Renal cortex interstitium (tissue), 15 donors: ENCODE measurements at places on chromosomes 5 and 9. TPM values are rescaled to one million over a fixed set of nuclear protein-coding genes. Genes with fewer than 3 reads are reported as not detected.

IFNA2 gene
- polyA plus RNA-seq: not detected

CNTFR gene
- 49.5 TPM for polyA plus RNA-seq

QRFP gene
- 0.57 TPM for polyA plus RNA-seq

MAPK9 gene
- polyA plus RNA-seq: 37.3 TPM

IRX2 gene
- polyA plus RNA-seq: 29.6 TPM

XPA gene
- 41.8 TPM for polyA plus RNA-seq

NCBP1 gene
- polyA plus RNA-seq: 49.8 TPM

F2RL1 gene
- 32.4 TPM for polyA plus RNA-seq

GRCh38 chr9:35519692-35520363 lies 29.9 kb downstream of the RUSC2 start:
- no peak for DNase-seq

DNA sequence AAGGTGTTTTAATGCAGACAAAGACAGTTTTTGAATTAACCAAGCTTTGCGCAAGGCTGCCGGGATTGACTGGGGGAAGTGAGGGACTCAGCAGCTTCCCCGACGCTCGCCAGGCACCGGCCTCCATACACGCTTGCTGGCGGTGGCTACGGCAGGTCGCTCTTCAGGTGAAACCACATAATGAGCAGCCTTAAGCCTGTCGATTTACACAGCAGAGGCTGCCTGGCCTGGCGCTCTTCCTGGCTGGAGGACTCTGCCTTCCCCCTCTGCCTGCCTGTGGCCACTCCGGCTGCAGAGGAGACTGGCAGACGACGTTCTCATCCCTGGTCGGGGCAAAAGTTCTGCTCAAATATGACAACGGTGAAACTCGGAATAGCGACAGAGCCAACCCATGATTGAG lies 9.0 kb upstream of the NOTCH1 start:
- DNase-seq: no peak

- DNase-seq: peak; percentile 24
Observed at GRCh38 chr5:110625376-110625999, 101.0 kb downstream of the TMEM232 start.

DNA sequence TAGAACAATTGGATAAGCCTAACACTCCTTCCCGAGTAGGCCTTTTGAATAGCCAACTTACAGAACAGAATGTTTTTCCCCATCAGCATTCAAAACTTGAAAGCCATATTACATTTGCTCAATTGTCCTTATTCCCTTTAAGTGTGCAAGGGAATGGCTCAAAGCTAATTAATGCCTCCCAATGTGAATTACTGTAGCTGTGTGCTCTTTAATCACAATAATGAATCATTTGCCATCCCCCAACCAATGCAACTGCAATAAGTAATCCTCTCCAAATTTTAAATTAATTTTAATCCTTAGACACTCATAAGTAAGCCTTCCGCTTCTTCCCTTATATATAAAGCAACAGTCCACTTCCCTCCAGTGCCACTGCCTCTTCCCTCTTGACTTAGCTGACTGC lies 115.9 kb downstream of the DROSHA start:
- DNase-seq: no peak

- DNase-seq: no peak
Observed at GRCh38 chr5:10607023-10607665, 43.3 kb downstream of the ANKRD33B start.

- peak; percentile 42 for DNase-seq
Observed at GRCh38 chr5:2303431-2304100, 420.8 kb upstream of the IRX4 start.
